ENCODE measurements at places on chromosomes 5 and 9.

- DNase-seq = no peak
These were observed 287.8 kb upstream of the TMEM161B start for GRCh38 chr5:88556406-88556805.

- no peak for DNase-seq
These were observed 271.7 kb upstream of the TLE4 start for GRCh38 chr9:79300068-79300467.

DNA sequence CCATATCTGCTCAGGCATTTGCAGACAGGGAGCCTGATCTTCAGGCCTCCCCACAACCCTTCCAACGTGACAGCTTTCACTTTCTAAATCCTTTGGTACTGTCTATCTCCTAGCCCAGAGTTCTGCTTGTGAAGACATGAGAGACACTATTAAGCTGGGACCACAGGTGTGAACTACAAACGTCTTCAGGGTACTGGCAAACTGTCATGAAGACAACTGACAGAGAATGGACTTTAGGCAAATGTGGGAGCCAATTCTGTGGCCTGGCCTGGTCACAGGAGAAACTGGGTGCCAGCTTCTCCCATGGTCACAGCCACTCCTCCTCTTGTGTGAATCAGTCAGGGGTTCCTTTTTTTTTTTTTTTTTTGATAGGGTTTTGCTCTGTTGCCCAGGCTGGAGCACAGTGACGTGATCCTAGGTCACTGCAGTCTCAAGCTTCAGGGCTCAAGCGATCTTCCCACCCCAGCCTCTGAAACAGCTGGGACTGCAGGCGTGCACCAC is 10.4 kb downstream of the TRIM14 start:
- no peak for DNase-seq

- no peak for DNase-seq
These were observed 132.6 kb upstream of the PDE4D start for GRCh38 chr5:60026161-60026560.

- DNase-seq = no peak
These were observed 29.4 kb downstream of the ZCCHC7 start for GRCh38 chr9:37149666-37150308.

DNA sequence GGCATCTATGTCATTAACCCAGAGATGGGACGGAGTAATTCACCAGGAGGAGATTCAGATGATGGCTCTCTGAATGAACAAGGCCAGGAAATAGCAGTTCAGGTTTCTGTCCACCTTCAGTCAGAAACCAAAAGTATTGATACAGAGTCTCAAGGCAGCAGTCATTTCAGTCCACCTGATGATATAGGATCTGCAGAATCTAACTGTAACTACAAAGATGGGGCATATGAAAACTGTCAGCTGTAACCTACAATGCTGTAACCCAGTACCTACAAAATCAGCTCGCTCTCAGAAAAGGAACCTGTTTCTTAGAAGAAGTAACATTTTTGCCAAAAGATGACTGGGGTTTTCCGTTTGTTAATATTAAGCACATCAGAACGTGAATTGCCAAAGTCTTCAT is 14.7 kb downstream of the MFAP3 start:
- DNase-seq = no peak

GRCh38 chr5:72302171-72302570 is 17.9 kb downstream of the MRPS27 start:
- no peak for DNase-seq

DNA sequence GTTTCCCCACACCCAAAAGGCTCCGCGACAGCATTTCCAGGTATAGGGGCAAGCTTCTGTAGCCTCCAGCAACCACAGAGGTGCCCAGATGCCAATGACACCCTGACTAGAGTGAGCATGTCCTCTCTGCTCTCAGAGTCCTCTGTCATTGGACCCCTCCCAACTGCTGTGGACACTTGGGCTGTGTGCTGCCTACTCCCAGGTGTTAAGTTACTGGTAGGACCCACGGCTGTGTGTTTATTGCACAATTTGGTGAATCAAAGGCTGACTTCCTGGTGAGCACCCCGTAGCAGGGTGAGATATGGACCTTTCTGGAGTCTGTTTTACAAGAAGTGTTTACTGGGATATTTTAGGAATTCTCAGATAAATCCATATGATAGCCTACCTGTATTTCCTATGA is 36.0 kb downstream of the SH3GL2 start:
- DNase-seq = no peak

- DNase-seq = no peak
These were observed 322.7 kb downstream of the ARHGEF28 start for GRCh38 chr5:73948720-73949119.

DNA sequence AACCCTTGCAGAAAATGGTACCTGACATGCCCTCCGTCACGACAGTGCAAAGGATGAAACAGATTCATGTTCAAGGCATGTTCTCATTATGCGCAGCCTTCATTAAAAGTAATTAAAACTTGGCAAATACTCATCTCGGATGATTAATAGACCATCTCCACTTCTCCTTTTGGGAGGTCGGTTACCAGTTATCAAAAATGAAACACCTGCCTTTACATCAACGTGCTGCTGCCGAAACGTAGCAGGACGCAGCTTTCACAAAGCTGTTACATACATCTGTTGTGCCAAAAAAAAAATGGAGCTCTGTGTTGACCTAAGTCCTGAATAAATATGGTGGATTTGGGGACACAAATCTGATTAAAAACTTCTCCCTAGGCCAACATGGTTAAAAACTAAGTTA is 75.7 kb downstream of the PTCH1 start:
- DNase-seq = no peak

DNA sequence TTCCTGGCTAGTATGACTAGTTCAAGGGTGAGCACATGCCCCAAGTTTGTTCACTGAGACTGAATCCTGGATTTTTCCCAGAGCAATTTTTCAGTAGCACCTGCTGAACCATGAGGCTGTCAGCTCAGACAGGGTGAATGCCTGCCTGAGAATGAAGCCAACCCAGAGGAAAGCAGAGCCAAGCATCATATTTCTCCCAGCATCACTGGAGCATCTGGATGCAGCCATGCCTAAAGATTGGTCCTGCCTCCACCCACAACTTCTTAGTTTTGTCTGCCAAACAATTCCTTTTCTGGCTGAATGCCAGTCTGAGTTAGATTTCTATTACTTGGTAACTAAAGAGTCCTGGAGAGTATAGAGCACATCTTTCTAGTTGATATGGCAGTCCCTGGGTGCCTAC is 343.6 kb downstream of the CSNK1G3 start:
- no peak for DNase-seq

DNA sequence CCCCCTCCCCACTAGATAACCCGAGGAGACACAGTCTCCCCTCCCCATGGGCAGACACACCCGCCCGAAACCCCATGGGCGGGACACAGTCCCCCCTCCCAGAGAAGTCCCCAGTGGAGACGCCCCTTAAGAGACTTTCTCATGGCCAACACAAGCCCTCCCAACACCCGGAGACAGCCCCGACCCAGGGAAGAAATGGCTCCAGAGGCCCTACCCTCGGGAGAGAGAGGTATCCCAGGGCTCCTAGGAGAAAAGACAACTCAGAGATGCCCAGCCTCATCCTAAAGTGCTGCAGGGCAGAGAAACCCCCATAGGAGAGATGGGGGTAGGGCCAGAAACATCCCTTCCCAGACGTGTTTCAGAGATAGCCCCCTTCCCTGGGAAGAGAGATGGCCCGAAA is 27.4 kb downstream of the PCDH1 start:
- no peak for DNase-seq

DNA sequence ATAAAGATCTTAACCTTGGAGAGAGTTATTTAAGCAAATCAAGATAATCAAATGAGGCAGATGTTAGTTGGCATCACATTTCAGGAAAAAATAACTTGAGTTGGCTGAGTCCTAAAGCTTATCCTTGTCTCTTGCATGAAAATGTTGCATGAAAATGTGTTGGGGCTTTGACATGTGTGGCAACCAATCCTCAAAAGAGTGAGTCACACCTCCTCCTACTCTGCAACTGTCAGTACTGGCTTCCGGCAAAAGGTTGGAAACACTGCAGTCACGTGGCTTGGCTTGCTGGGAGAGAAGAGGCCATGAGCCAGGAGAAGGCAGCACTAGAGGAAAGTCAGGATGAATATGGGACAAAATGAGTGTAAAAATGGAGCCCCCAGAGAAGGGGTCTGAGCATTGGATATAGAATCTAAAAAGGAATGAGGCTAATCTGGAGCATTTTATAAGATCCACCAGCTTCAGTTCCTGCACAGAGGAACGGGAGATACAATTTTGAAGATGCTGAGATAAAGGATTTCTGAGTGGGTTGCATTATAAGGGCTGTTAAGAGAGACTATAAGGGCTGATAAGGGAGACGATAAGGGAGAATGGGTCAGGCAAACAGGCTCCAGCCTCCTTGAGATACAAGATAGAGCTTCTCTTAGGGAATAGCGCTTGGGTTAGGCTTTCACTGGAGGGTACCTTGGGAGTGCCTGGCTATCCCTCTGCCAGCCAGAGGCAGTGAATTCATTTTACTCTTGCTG is 43.1 kb downstream of the SPATA31D1 start:
- DNase-seq = no peak

GRCh38 chr5:95619096-95619495 is 791 bp upstream of the GPR150 start:
- no peak for DNase-seq

- no peak for DNase-seq
These were observed at the start of gene SLC2A6 for GRCh38 chr9:133478851-133479711. TSS of gene SLC2A6 (minus strand) at chr9:133479099. CDS start at chr9:133479059, 40 bp downstream.

DNA sequence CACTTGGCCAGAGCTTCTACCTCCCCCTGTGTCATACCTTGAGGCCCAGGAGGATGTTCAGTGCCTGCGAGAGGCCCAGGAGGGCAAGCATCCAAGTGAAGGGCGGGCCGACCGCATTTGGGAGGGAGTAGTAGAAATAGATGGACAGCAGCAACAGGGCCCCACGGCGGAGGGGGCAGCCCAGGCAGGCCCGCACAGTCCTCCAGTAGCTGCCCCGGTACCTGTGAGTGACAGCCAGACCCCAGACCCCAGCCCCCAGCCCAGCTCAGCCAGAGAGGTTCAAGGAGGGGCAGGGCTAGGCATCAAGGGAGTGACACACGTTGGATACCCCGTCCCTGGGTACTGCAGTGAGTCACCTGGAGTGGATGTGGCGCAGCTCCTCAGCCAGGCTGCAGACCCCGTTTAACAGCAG is 1.4 kb downstream of the STING1 start:
- DNase-seq = no peak

- no peak for DNase-seq
These were observed 289.7 kb downstream of the OSTF1 start for GRCh38 chr9:75378036-75378435.

- no peak for DNase-seq
These were observed 930.3 kb upstream of the C9orf72 start for GRCh38 chr9:28503573-28503972.

DNA sequence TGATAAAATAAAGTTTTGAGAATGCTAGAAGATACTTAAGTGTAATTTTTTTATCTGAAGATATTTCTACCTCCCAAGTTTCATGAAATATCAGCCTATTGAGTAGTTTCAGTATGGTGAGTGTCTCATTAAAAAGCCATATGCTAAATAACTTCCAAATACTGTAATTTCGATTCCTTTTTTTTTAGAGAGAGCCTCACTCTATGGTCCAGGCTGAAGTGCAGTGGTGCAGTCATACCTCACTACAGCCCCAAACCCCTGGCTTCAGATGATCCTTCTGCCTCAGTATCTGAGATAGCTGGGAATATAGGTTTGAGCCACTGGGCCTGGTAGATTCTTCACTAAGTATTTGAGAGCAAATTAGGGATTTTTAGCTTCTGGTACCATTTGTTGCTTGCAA is 24.5 kb downstream of the CDC42SE2 start:
- DNase-seq = no peak

GRCh38 chr9:18889550-18889949 is 143.5 kb downstream of the SAXO1 start:
- no peak for DNase-seq

GRCh38 chr5:116898917-116899316 is 324.3 kb upstream of the SEMA6A start:
- DNase-seq = no peak

DNA sequence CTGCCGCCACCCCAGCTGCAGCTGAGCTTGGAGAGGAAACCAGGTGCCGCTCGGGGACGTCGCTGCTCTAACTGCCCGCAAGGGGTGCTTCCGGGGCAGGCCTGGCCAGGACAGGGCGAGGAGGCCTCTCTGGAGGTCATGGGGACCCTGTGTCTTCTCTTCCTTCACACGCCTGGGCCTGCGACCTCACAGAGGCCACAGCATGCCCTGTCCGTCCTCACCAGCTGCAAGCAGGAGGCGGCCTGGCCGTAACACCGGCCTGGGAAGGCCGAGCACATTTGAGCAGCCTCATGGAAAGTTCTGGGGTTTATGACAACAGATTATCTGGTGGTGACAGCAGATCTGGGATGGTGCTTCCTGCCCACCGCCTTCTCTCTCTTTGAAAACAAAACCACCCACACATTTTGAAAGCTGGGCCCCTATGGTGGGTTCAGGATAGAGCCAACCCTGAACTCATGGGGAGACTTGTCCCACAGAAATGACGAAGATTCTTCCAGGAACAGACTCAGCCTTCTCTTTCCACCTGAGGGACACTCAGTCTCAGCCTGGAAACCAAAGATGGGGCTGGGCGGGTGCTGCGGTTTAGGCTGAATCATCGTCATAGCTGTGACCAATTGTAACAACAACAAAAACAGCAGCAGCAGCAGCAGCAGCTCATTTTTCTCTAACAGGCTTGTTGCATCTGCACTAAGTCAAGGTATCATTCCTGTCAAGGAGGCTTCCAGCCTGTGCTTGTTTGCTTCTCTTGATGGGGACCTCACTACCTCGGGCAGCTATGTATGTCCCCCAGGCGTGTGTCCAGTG is 99.6 kb upstream of the RAPGEF1 start:
- DNase-seq = no peak

GRCh38 chr9:127389381-127390247 is 7.4 kb upstream of the SLC2A8 start:
- no peak for DNase-seq

DNA sequence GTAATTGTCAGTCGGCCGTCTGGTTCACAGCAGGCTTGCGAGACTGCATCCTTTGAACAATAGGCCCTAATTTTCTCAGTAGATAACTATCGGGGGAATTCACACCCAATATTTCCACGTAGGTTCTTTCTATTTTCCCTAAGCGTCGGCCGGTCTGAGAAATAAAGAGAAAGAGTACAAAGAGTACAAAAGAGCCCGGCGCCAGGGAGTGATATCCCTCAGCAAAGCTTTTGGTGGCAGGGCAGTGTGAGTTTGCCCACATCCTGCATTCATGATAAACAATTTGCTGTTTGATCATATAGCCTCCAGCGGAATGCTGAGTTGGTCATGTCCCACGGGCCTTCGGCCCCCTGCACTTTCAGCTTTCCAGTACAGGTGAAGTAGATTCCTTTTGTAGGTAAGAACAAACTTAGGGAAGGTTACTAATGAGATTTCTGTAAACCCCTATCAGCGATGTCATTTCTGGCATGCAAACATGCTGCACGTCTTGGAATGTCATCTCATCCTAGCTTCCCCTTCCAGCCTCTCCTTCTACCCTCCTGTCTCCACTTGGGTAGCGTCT is 4.7 kb upstream of the PTGR1 start:
- DNase-seq = no peak

GRCh38 chr5:116536316-116537083 is 38.1 kb downstream of the SEMA6A start:
- DNase-seq = no peak
